ENCODE measurements at places on chromosomes 2 and 18. TPM values are rescaled to one million over a fixed set of nuclear protein-coding genes. Genes with fewer than 3 reads are reported as not detected.

GRCh38 chr2:174059884-174060244 lies 94.7 kb upstream of the SP3 start:
- DNase-seq = peak; percentile 24

Gene POTEC
- total RNA-seq = not detected

DNA sequence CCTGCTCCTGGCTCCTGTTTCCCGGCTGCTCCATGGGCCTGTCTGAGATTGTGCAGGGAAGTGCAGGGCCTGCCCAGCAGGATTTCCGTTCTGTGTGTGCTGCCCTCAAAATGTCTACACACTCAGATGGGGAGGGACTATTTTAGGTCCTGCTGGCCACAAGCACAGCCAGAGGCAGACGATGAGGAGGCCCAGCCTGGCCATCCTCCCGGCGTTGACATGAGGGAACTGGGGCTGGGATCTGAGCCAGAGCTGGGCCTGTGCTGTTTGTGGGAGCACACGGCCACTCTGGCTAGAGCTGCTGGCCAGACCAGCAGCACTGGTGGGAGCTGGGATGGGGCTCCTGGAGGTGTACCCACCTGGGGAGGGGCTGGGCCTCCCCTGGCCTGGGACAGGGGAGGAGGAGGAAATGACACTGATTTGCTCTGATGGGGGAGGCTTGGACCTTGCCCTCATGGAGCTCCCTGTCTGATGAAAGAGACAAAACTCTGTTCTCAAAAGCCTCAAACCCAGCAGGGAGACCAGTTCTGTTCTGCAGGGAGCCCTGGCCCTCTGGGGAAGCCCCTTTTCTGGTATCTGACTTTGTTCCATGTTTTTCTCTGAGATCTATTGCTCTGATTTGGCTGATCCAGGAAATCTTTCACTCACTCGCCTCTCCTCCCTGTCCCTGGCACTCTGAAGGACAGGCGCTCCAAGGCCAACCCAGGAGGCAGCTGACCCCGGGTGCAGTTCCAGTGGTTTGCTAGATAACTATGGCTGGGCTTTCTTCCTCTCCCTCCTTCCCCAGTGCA lies 161.8 kb downstream of the DYSF start:
- no peak for DNase-seq

DNA sequence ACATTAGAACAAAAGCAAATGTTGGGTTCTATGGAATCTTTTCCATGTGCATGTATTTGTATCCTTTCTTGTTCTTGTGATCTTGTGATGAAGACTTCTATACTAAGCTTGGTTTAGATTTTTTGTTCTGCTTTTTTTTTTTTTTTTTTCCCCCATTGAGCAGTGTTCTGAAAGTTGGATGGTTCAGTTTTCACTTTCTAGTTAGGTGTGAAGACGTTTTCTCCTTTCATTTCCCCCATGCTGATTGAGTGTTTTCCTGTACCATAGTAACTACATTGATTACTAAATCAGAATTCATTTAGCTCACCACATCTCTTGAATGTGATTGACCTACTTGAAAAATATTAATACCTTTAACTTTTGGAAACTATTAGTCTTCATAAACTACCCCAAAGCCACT lies 34.1 kb downstream of the NOP58 start:
- DNase-seq = no peak

Gene RAX
- not detected for total RNA-seq

Gene RNPEPL1
- total RNA-seq = 25.8 TPM

Gene BARD1
- 30.5 TPM for total RNA-seq

Gene RAB31
- total RNA-seq = 1.7 TPM

- DNase-seq = no peak
These were observed 324.3 kb upstream of the MEIS1 start for GRCh38 chr2:66110608-66111007.

GRCh38 chr2:226079671-226080181 lies 680.2 kb downstream of the NYAP2 start:
- peak; percentile 74 for DNase-seq

Gene VAPA
- 281 TPM for total RNA-seq

Gene ANKRD30B
- total RNA-seq = 0.51 TPM

DNA sequence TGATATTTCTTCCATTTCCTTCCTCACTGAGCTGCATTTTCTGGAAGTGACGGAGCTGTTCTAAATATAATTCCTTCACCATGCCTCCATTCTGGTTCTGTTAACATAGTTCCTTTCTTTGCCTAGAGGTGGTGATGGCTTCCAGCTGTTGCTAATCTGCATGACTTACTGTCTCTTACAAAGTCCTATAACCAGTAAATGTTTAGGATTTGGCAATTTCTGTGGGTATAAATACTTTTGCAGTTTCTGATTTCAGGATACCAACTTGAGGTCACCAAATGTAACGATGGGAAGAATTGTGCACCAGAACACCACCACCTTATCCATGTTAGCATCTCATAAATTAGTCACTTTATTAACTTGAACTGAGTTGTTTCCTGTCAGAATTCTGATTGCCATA lies 101.7 kb upstream of the FN1 start:
- peak; percentile 74 for DNase-seq

Gene AQP12B
- total RNA-seq = not detected

Gene SCG2
- 0.98 TPM for total RNA-seq

Gene PROM2
- total RNA-seq = 77.8 TPM

DNA sequence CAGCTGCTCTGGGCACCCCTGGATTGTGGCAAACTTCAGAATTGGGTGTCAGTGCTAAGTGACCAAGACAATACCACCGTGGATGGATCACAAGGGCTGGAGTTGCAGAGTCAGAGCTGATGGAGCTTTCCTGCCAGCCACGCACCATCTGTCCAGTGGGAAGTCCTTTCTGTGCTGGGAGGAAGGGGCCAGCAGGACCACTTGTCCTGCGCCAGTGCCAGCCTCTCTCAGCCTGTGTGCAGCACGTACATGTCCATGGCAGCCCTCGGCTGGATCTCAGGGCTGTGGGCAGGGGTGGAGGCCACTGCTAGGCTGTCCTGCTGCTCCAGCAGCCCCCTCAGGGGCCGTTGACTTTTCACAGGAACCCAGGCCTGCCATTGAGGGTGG lies 33.3 kb downstream of the RAB31 start:
- no peak for DNase-seq

Gene ST6GAL2
- total RNA-seq = 11.4 TPM

Gene DNAH6
- total RNA-seq = not detected

GRCh38 chr2:126862730-126863129 lies 36.0 kb upstream of the TEX51 start:
- no peak for DNase-seq
